Stomach (tissue), 19 donors: ENCODE measurements at places on chromosomes 7 and 10. TPM values are rescaled to one million over a fixed set of nuclear protein-coding genes. Genes with fewer than 3 reads are reported as not detected.

GRCh38 chr7:8084836-8085235 lies 116.2 kb downstream of the GLCCI1 start:
- DNase-seq, result no peak
- no peaks in the 10 kb centered on the region for H3K4me1 ChIP-seq
- peaks cover 30% of the 10 kb centered on the region for H3K36me3 ChIP-seq
- H3K27ac ChIP-seq, result no peak overlapping the region

DNA sequence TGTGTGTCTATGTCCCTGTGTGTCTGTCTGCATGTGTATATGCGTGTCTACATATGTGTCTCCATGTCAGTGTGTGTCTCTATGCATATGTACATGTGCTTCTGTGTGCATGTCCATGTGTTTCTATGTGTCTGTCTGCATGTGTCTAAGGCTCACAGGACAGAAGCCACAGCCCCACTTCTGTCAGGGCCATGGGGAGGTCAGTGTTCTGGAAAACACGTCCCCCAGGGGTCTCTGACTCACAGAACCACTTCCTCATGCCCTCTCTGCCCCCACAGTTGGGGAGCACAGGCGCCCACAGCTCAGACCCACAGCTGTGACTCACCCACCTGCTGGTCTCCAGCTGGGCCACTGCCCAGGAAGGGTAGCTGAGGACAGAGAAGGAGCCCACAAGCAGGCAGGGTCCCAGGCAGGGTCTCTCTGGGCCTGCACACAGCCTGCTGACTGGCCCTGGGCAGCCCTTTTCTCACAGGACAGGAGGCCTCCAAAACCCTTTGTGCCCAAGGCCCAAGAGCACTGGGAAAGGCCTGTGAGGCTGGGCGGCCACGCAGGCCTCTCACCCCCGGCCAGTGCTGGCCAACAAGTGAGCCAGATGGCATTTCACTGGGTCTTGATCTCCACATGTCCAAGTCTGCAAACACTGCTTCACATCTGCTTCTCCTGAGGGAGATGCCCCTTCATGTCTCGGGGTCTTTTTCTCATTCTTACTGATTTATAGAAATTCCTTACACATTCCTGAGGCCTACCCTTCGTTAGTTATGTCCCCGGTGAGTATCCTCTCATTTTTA lies 102.9 kb upstream of the FAM20C start:
- peak; percentile 51 for DNase-seq
- H3K36me3 ChIP-seq, result no peaks in the 10 kb centered on the region
- H3K4me3 ChIP-seq, result no peak overlapping the region

GRCh38 chr10:24382596-24382978 lies 173.6 kb downstream of the KIAA1217 start:
- H3K4me3 ChIP-seq, result no peak overlapping the region
- H3K4me1 ChIP-seq, result no peaks in the 10 kb centered on the region

GRCh38 chr10:95820363-95820762 lies 64.4 kb downstream of the ENTPD1 start:
- H3K27me3 ChIP-seq, result no peaks in the 10 kb centered on the region
- H3K27ac ChIP-seq, result peak overlapping the region; percentile 56
- no peak overlapping the region for H3K4me3 ChIP-seq
- H3K4me1 ChIP-seq, result no peaks in the 10 kb centered on the region

GRCh38 chr7:145696071-145696470 lies 420.5 kb upstream of the CNTNAP2 start:
- H3K36me3 ChIP-seq, result no peaks in the 10 kb centered on the region
- no peaks in the 10 kb centered on the region for H3K4me1 ChIP-seq
- DNase-seq, result no peak
- H3K27ac ChIP-seq, result no peak overlapping the region
- no peaks in the 10 kb centered on the region for H3K27me3 ChIP-seq

GRCh38 chr7:3710122-3710521 lies 409.1 kb downstream of the SDK1 start:
- H3K27ac ChIP-seq, result no peak overlapping the region
- H3K4me3 ChIP-seq, result no peak overlapping the region
- H3K27me3 ChIP-seq, result no peaks in the 10 kb centered on the region
- H3K36me3 ChIP-seq, result no peaks in the 10 kb centered on the region
- H3K4me1 ChIP-seq, result no peaks in the 10 kb centered on the region

WNT2 gene
- not detected for total RNA-seq

GIMAP2 gene
- total RNA-seq, result not detected

PROSER2 gene
- 3.9 TPM for total RNA-seq
